ENCODE measurements at places on chromosomes 5 and 9.

- DNase-seq, result no peak
Observed at GRCh38 chr5:157479612-157480510, 19.8 kb downstream of the NIPAL4 start.

GRCh38 chr5:128579639-128580038 is 41.6 kb upstream of the FBN2 start:
- no peak for DNase-seq

- no peak for DNase-seq
Observed at GRCh38 chr9:121587863-121588262, 63.6 kb upstream of the DAB2IP start.

DNA sequence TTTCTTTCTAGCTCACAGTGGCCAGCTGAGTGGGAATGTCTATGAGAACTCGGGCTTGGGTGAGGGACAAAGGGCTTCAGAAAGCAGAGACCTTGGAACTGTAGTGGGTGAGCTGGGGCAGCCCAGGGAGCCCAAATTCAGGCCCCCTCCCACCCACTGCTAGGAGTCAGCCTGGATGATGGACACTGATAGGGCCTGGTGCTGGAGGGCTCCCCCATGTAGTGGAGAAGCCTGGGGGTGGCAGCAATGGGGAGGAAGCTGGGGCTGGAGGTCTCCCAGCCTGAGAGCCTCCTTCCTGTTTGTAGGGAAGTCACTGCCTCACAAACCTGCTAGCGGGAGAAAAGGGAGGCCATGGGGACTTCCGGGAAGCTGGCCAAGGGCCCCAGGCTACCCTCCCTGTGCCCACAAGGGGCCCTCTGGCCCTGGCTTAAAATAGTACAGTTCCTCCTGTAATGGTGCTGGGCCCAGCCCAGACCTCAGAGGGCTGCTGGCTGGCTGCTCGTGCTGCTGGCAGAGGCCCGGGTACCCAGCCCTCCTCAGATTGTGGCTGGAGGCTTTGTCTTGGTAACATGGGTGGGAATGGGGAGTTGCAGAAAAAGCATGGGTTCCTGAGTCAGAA is 6.3 kb upstream of the NR5A1 start:
- DNase-seq, result no peak

GRCh38 chr5:151153300-151153699 is 4.3 kb downstream of the ANXA6 start:
- no peak for DNase-seq

- DNase-seq, result no peak
Observed at GRCh38 chr5:94901191-94901979, 282.9 kb downstream of the SLF1 start.

DNA sequence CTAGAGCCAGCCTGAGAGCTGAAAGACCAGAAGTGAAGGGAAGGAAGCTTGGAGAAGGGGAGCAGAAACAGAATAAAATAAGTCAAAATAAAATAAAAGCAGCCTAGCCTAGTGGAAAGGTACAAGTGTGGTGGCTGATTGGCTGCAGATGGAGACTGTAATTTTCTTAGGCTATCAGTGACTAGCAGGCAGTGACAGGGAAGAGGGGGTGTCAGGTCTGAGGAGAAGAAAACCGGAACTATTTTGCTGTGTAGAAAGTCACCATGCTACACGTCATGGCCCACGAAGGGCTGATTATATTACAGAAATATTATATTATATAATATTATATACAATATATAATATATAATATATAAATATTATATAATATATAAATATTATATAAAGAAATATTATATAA is 98.1 kb upstream of the TAF11L2 start:
- DNase-seq, result no peak

GRCh38 chr5:176836811-176837706 is 26.7 kb downstream of the UNC5A start:
- DNase-seq, result no peak

- no peak for DNase-seq
Observed at GRCh38 chr5:116495786-116496357, 78.8 kb downstream of the SEMA6A start.

- DNase-seq, result no peak
Observed at GRCh38 chr9:98249771-98250170, 5.7 kb downstream of the TBC1D2 start.

DNA sequence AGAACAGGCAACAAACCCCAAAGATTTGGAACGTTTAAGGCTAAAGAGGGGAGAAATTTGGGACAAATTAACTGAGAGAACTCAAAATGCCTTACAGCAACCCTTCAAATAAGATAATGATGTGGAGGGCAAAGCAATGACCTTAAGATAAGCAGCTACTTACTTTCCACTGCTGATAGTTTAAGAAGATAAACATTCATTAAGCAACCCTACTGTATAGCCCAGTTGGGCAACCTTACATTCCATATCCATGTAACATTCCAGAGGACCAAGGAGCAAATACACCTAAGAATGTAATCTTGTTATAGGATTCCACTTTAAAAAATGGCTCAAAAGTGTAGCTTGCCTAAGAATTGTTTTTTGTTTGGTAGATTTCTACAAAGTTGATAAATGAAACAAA is 14.8 kb downstream of the ETF1 start:
- no peak for DNase-seq

GRCh38 chr9:20382460-20383071 is 239.7 kb downstream of the MLLT3 start:
- no peak for DNase-seq

DNA sequence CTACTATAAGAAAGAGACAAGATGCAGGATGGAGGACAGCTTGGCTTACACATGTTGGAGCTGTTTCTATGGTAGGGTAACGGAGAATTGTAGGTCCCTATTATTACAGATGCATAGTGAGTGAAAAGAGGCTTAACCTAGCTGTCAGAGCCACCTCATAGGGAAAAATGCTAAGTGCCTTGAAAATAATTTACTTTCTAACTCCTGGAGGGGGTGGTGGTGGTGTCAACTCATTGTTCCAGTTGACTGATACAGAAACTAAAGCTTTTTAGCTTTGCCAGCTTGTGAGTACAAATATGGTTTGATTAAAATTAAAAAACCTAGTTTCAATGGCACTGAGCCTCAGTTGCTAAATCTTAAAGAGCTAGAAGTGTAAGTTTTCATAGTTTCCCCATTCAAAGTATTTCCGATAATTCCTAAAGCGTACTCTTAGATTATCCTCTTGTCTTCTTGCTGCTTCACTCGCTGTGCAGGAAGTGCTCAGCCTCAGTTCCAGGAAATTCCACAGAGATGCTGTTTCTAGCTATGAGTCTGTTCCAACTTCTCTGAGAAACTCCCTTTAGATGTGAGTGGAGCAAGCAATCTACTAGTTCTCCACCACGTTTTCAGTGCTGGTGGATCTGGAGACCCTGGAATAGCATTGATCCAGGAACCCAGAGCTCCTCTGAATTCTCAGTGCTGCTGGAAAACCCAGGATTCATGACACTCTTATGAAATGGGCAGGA is 265.2 kb downstream of the DMAC1 start:
- DNase-seq, result no peak

DNA sequence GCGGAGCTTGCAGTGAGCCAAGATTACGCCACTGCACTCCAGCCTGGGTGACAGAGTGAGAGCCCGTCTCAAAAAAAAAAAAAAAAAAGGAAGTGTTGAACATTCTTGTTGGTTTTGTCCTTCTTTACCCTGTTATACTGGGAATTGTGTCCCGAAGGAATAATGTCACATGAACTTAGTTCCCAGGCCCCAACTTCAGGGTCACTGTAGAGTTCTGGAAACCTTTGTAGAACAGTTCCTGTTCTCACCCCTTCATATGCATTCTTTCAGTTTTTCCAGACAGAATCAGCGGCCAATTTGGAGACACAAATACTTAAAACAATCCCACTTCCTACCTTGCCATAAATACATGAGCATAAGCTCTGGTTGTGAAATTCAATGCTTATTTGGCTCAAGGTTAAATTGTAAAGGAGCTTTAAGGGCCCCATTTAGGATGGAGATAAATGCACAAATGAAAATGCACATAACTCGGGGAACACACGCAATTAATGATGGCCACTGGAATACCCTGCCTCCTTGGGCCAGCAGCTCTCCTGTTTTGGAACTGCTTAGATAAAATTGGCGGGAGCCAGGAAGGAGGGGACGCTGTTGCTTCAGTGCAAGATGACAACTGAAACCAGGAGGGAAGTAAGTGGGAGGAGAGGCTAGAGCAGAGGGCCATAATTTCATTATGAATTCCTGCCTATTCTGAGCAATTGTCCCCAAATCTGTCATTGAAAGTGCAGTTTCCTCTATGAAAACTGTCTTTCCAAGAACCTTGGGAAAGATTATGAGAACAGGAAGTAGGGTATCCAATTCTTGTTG is 153.7 kb downstream of the FGF1 start:
- DNase-seq, result no peak

DNA sequence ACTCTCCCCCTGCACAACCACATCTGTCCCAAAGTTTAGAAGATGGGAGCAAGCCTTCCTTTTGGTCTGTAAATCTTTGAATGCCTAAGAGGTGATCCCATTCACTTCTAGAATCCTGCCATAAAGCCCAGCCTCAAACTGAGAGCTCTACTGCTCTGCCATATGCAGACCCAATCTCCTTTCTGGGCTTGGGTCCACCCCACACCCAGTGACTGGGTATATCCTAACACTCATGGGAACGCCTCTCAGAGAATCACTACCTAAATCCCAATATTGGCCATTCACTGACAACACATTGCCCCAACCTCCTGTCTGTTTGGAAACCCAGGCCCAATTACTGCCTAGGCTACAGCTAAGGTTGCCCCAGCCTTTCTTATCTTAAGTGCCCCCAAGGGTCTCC is 90.7 kb downstream of the MAMDC2 start:
- no peak for DNase-seq

DNA sequence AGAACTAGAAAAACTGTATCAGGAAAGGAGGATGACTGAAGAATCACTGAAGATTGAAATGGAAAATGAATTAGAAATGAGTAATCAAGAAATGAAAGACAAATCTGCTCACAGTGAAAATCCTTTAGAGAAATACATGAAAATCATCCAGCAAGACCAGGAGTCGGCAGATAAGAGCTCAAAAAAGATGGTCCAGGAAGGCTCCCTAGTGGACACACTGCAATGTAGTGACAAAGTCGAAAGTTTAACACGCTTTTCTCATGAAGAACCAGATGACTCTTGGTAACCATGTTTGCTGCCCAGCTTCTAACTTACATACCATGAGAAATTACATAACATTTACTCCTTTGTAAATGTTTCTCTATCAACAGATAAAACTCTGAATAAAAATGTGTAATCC is 37.1 kb downstream of the CPLANE1 start:
- no peak for DNase-seq

GRCh38 chr5:28275931-28276330 is 1237.5 kb upstream of the CDH9 start:
- DNase-seq, result no peak

GRCh38 chr5:134103998-134104654 is 10.4 kb upstream of the TCF7 start:
- DNase-seq, result no peak

GRCh38 chr5:143596824-143597223 is 193.3 kb upstream of the NR3C1 start:
- DNase-seq, result no peak

GRCh38 chr5:40499518-40500273 is 180.0 kb upstream of the PTGER4 start:
- no peak for DNase-seq

DNA sequence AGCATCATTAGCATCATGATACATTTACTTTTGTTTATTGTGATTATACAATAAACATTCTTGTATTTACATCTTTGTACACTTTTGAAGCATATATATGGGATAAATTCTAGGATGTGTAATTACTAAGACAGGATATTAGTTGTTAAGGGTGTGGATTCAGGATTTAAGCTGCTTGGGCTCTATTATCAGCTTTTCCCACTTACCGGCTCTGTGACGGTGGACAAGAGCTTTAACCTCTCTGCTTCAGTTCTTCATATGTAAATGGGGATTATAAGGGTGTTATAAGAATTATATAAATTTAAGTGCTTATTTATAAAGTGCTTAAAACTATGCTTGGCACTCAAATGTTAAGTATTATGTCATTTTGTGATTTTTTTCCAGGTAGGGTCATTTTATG is 131.1 kb downstream of the FER start:
- no peak for DNase-seq

GRCh38 chr9:99365233-99365980 is 143.3 kb downstream of the SEC61B start:
- no peak for DNase-seq

DNA sequence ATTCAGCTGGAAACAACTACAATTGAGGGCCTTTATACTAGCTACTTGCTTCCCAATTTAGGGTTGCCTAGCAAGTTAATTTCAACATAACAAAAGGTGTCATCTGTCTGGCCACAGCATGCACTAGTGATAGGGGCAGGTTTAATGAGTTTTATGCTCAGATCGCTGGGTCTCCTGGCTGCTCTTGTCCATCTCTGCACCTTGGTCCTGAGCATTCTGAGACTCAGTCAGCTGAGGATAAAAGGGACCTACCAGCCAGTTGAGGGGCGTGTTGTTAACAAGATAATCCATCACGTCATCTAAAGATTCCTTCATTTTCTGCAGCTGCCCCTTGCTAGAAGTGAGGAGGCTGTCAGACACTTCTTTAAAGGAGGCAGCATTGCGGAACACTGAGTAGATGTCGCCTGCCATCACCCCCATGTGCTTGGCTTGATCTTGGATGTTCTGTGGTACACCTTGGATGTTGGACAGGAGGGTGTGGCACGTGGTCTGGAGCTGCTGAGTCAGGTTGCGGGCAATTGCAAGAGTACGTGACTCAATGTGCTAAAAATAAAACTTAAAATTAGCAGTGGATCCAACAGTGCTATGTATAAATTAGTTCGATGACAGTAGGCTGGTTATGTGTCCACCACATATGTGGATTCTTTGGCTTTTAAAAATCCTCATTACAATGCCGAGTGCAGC is 11.0 kb downstream of the PLIN2 start:
- no peak for DNase-seq

- DNase-seq, result no peak
Observed at GRCh38 chr5:107291866-107292265, 378.9 kb downstream of the EFNA5 start.

DNA sequence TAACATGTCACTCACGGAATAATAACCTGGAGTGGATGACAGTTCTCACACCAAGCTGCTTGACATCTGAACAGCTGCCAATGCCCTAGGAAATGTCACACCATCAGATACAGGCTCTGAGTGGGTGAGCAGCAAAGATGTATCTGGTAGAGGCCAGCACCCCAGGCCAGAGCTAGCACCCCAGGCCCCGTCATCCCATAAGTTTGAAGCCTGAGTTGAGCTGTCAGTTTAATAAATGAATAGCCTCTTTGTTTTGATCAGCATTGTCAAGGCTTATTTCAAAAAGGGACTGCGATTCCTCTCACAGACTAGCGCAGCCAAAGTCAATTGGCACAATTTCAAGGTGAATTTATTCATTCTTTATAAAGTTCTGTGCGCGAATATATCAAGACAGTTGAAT is 1327.1 kb downstream of the MAT2B start:
- no peak for DNase-seq

DNA sequence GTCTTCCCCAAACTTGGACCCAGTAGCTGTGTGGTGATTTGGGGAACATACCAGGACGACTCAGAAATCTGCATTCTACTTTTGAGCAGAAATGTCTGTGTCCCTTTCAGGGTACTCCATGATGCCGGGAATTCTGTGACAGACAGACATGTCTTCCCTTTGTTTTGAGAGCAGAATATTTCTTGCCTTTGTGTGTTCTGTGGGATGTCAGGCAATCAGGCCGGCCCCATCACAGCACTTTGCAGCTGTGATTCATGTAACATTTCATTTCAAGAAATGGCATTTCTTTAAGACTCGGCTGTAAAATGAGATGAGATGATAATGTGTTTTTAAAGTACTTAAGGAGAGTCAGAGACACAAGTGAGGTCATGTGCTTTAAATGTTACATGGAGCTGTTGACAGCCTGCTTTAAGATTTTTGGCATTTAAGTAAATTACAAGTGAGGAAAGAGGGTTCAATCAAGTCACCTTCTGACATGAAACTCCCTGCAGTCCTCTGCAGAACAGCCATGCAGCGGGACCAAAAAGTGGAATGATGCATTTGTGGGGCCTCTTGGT is 98.7 kb downstream of the SLC28A3 start:
- no peak for DNase-seq
